Kidney glomerular epithelial cell (primary cell): ENCODE measurements at places on chromosomes 7 and 10.

DNA sequence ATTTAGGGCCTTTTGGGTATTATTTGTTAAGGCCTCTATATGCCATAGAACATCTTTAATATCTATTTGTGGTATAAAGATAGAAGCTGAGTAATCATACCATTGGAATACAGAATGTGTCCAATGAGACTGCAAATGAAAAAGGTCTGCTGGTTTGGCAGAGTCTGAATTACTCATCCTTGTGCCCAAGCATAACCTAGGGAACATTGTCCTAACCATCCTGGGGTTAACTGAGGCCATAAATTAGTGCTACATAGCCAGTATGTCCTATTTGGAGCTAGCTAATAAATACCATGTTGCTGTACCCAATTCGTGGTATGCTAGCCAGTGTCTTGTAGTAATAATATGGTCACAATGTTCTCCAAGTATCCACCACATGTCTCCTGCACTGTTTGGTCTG lies 117.1 kb downstream of the ANKRD26 start:
- no peak for DNase-seq

DNA sequence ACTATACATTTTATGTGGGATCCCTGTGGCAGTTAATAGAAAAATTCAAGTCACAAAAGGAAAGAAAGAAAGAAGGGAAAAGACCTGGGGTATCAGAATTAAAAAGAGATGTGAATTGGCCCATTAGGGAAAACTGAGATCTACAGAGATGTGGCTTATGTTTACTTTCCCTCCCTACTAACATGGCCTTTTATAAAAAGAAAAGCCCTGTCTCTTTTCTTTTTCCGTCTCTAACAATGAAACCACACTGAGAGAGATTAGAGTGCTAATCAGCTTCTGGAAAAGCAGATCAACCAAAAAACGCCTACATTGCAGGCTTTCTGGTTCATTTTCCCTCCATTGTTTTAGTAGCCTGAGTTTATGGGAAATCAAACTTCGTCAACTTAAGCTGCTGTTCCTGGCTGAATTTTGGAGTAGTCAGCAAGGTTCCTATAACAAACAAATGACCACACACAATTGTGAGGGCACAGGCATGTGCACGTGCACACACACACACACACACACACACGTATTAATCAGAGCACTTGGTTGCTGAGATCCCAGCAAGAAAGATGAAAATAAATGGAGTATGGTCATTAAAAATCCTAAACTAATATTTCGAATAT lies 235.1 kb downstream of the SORCS1 start:
- no peak for DNase-seq

- DNase-seq: no peak
These were observed 120.3 kb downstream of the VIPR2 start for GRCh38 chr7:159024280-159024951.

DNA sequence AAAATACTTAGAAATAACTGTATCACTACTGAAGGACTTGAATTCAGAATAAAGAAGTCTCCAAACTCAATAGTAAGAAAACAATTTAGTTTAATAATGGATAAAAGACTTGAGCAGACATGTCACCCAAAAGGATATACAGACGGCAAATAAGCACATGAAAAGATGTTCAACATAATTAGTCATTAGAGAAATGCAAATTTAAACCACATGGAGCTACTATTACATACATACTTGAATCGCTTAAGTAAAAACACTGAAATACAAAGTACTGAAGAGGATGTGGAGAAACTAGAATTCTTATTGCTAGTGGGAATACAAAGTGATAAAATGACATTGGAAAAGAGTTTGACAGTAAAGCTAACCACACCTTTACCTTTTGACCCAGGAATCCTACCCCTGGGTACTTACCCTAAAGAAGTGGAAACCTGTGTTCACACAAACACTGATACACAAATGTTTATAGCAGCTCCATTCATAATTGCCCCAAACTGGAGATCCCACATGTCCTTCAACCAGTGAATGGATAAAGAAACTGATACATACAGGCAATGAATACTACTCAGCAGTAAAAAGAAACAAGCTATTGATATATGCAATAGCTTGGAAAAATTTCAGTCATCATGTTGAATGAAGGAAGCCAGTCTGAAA lies 54.3 kb upstream of the NFKB2 start:
- DNase-seq: no peak

DNA sequence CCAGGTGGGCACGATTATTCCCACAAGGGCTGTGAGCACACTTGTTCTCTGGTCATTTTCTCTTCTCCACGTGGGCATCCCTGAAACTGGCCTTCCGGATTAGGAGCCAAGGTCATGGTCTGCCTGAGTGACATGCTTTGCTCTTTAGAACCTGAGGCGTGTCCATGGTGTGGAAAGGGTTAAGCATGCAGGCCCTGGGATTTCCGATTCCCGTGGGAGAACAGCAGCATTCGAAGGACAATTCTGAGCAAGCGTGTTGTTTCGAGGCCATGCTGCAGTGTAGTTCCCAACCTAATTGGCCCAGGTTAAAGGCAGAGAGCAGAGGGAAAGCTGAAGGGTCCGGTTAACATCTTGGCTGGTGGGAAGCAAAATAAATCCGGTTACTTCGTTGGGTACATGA lies 245.9 kb downstream of the SKAP2 start:
- DNase-seq: no peak

- DNase-seq: no peak
These were observed 33.8 kb downstream of the NOLC1 start for GRCh38 chr10:102185811-102186527.

DNA sequence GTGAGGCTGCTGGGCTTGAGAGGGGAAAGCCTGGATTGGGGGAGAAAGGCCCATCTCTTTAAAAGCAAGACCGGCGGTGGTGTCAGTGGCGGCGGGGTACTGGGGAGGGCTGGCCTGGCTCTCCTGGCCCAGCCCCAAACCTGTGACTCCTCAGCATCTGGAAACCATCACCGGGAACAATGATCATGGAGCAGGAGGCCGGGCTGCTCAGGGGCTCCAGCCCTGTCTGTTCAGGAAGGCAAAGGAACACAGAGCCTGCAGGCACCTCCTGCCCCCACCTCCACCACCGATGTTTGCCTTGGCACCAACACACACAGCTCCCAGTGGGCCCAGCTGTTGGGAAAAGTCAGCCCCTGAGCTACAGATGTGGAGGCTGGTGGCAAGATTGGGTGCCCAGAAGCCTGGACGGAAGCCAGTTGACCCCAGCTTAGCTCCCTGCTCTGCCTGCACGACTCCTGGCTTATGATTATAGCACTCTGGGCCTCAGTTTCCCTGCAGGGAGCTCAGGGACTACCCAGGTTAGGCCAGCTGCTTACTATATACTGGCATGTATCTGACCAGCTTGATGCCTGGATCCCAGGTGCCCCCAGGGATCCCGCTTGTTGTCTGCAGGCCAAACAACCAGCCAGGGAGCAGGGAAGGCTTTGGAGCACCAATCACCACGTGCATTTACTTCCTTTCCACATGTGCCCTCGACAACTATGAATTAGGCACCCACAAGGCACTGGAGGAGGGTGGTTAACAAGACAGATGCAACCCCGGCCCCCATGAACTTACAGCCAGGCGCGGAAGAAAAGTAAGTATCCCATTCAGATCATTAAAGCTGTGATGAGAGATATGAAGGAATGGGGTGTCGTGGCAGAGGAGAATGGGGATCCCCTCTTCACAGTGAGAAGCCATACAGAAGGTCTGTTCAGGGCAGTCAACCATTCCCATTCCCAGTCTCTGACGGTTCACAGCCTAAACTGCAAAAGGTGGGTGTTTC lies 37.3 kb downstream of the ZCCHC24 start:
- no peak for DNase-seq

- peak; percentile 25 for DNase-seq
These were observed 145.9 kb downstream of the ARID5B start for GRCh38 chr10:62047228-62047892.

DNA sequence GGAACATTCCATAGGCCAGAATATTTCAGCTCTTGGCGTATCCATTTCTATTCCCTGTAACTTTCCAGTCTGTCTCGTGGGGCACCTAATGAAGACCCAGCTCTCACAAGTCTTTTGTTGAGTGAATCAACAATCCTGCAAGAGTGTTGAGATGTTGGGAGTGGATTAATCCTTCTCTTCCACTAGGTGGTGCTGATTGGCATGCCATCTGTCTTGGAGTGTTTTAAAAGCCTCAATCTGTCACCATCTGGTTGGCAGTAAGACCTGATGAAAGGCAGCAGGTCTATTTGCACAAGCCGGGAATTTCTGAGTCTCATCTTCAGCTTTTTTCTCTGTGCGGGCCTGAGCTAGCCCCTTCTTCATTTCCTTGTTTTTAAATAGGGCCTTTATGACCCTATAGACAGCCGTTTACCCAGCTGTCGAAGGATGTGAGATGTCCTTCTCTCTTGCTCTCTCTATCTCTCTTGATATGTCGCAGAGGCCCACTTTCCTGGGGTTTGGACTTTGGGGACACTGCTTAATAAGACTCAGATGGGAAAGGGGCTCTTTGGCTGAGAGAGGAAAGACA lies 180.5 kb downstream of the ZNF365 start:
- peak; percentile 16 for DNase-seq

DNA sequence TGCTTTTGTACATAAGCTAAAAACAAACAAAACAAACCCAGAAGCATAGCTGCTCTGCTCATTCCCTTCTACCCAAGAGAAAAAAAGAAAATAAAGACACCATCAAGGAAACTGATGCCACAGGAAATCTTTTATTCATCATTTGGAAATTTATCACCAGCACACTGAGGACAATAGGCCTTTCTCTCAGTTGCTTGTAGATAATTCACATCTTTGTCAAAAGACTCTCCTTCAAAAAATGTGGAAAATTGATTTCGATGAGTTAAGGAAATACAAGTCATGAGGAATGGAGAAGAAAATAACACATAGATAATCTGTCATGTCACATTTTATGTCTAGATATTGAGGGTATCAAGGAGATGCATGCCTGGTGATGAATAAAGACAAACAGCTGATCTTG lies 53.5 kb downstream of the ZNF37A start:
- DNase-seq: no peak

DNA sequence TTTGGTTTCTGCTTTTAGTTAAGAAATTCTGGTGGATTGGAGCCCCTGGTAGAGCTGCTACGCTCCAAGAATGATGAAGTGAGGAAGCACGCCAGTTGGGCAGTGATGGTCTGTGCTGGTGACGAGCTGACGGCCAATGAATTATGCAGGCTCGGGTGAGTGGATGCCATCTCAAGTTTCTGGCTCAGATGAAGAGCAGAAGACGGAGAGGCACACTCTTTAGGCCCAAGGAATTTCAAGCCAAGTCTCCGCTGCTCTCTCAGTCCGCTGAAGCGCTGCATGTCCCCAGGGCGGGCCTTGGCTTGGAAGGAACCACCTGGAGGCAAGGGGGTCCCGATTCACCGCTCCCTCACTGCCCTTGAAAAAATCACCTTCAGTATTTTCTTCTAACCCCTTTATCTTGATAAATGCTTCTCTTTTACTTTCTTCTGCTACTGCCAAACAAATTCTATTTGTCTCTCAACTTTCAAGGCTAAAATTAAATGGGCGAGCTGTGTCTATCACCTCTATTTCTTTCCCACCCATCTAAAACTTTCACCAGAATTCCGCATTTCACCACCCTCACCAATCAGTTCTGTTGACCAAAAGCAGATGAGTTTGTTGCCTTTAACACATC lies 74.2 kb downstream of the ARMC3 start:
- DNase-seq: no peak

DNA sequence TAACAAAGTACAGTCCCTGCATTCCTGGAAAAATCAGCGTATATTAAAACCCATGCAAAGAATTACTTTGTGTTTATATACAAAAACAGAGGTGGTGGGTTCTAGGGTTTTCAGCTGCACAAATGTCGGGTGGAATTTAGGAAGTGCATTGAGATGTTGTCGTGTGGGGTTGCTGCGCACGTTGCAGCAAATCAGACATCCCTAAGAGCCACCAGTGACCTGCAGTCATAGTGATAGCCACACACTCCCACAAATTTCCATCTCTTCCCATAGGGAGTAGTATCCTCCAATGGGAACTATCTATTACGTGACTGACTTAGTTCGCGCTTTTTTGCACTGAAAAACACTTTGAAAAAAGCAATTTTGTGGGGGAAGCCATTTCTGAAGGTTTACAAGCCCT lies 375.2 kb upstream of the GALNT17 start:
- DNase-seq: no peak

DNA sequence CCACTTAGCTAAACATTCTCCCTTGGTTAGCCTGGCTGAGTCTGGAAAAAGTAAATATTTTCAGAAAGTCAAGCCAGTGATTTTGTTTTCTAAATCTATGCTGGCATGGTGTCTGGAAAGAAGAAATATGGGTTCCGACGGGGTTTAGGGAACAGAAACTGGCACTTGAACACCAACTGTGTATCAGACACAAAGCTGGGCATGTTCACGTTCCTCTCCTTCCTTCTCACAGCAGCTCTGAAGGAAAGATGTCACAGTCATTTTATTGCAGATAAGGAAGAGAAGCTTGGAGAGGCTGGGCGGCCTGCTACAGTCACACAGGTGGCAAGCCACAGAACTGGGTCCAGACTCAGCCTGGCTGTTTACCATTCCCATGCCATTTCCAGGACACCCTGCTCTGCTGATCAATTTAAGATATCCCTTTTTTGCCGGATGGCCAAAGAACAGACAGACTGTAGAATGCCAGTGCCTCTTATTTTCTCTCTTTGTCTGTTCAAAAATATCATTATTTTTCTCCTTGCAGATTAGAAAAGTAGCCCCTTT lies 118.8 kb downstream of the HERPUD2 start:
- DNase-seq: no peak
